ENCODE measurements at places on chromosomes 13 and 19. TPM values are rescaled to one million over a fixed set of nuclear protein-coding genes. Genes with fewer than 3 reads are reported as not detected.

ENOX1 gene
- 0.29 TPM for total RNA-seq

SIGLEC14 gene
- not detected for total RNA-seq

FAM83E gene
- not detected for total RNA-seq

CEACAM4 gene
- total RNA-seq = not detected

FPR3 gene
- not detected for total RNA-seq

KLF5 gene
- total RNA-seq = 3.7 TPM

FUT6 gene
- total RNA-seq = not detected

KCNN1 gene
- not detected for total RNA-seq

Measured in myometrial cell (primary cell).